Stimulated activated naive CD4-positive, alpha-beta T cell treated with Interleukin-2 at 50 U/mL for 16 hours (primary cell): ENCODE measurements at places on chromosomes 3 and 15.

GRCh38 chr3:138694287-138695007 is 85.9 kb downstream of the FAIM start:
- DNase-seq = no peak

- DNase-seq = no peak
Observed at GRCh38 chr3:58383476-58383875, 50.2 kb downstream of the PDHB start.

DNA sequence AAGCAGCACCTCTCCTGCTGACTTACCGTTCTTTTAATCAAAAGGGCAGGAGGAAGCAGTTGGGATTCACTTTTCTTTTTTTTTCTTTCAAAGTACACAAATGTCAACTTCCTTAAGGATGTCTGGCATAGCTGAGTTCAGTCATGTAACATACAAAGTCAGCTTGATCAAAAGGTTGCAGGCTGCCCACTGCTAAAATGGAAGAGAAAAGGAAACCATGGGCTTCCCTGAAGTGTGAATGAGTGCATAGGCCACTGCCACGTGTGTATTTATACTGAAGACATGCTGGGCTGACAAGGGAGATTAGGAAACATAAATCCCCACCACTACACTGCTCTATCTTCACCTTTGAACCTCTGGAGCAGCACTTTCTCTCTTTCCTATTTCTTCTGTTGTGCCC is 312.5 kb downstream of the TIGIT start:
- no peak for DNase-seq

DNA sequence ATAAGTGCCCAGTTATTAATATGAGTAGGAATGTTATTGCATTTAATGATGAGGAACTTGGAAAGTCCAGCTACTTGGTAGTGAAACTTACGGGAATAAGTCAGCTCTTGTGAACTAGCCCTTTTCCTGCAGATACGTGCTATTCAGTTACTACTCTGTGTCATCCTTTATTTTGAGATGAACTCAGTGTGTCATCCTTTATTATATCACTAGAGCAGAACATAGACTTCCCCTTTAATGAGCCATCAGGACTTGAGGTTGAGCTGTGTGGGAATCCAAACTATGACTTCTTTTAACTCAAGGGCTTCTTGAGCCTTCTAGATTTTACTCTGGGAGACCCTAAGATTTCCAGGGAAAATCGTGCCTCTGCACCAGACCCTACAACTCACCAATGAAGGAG is 3.6 kb downstream of the ACTC1 start:
- no peak for DNase-seq

DNA sequence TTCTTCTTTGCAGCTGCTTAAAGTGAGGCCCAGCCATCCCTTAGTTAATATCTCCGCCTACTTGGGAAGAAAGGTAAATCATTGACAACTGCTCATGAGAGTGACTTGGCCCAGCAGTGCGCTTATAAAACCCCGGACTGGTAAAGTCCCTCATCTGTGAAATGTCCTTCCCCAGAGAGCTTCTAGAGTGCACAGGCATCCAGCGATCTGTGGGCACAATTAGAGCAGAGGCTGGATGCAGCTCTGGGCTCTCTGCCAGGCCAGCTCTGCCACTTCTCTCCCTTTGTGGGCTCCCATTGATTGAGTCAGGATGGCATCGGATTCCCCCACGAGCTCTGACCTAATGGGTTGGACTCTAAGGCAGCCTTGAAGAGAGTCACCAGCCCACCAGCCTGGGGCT is 219.0 kb upstream of the LINGO1 start:
- DNase-seq = no peak

DNA sequence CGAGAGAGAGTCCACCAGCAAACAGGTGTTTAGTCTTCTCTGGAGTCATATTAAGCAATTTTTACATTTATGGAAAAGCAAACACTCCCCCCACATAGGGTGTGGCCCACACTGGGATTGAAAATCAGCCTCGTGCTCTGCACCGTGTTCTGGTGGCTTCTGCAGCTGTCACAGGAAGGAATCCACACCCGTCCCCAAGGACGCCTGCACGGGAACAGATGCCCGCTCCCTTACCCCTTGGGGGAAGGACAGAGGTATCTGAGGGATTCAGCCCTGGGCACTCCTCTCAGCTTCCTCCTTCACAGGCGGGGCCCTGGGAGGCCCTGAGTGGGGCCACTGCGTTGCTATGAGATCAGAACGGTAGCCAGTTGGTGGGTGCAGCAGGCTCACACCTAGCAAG is 27.8 kb downstream of the LIPC start:
- DNase-seq = no peak

GRCh38 chr3:189272500-189273119 is 100.8 kb downstream of the TPRG1 start:
- DNase-seq = no peak

DNA sequence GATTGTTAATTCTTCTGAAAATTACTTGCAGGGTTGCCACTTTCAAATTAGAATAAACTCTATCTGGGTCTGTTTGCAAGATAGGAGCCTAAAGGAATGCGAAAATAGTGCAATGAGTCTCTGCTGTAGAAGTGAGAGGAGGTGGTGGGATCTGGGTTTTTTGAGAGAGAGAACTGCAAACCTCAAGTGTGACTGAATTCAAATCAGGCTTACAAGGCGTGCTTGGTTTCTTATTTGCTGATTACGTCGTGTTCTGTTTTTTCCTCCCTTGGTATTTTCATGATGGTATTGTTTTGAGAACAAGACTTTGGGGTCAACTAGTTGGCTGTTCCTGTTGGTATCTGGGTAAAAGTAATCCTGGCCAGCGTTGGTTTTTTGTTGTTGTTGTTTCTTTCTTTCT is 490.9 kb upstream of the CFAP20DC start:
- no peak for DNase-seq

- DNase-seq = no peak
Observed at GRCh38 chr15:38662033-38662802, 97.6 kb upstream of the RASGRP1 start.

DNA sequence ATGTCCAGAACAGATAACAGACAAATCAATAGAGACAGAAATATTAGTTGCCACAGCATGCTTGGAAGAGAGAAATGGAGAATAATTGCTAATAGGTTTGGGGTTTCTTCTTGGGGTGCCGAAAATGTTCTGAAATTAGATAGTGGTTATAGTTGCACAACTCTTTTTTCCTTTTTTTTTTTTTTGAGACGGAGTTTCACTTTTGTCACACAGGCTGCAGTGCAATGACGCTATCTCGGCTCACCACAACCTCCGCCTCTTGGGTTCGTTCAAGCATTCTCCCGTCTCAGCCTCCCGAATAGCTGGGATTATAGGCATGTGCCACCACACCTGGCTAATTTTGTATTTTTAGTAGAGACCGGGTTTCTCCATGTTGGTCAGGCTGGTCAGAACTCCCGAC is 163.3 kb downstream of the PLCH1 start:
- DNase-seq = no peak

GRCh38 chr3:4474683-4475490 is 7.8 kb upstream of the SUMF1 start:
- peak; percentile 1 for DNase-seq

- DNase-seq = no peak
Observed at GRCh38 chr15:78035861-78036476, 41.5 kb downstream of the TBC1D2B start.

DNA sequence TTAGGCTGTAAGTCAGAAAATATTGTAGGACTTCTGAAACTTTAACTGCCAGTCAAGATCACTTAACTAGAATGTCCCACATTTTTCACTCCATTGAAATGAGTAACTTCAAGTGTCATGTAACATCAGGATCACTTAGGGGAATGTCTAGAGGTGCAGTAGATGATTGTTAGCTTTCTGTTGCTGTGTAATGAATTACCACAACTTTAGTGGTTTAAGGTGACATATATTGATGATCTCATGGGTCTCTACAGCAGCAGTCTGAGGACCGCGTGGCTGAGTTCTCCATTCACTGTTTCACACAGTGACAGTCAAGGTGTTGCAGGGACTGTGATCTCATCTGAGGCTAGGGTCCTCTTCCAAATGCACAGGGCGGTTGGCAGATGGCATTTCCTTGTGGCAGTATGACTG is 82.7 kb downstream of the SLC25A26 start:
- DNase-seq = peak; percentile 50

DNA sequence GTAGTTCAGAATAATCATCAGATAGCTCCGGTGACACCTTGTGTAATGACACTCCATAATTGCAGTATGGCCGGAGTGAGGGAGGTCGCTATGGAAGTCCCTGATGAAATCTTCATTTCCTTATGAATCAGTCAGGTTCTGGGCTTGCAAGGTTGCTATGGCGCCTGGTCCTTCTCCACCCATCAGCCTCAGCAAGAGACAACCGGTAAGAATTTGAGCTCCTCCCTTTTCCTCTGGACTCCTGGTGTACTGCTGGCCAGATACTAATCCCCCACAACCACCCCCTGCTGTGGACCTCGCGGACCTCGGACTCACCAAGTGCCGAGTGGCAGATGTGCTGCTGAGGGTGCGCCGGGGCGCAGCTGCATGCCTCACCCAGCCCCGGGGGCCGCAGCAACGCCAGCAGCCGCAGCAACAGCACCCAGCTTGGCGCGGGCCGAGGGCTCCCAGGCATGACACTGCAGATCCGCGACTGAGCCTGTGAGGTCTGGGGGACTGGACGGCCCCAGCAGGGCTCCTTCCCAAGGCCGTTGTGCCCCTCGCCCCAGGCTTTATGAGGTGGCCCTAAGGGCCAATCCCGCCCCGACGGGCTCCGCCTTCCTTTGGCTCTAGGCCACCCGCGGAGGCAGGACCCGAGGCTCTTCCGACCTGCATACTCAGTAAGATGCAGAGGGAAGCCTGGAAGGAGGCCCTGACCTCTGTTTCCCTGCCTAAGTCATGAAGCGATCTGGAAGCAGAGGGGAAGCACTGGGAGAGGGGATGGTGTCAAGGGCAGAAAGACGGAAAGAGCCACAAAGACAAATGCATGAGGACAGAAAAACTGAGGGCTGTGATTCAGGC is at the start of gene TIMP4:
TSS of gene TIMP4 (minus strand) at position 526 of the 840 bp plus-strand sequence. CDS start at position 454, 72 bp downstream.
- no peak for DNase-seq

- DNase-seq = no peak
Observed at GRCh38 chr15:58179206-58179605, 41.0 kb downstream of the AQP9 start.

DNA sequence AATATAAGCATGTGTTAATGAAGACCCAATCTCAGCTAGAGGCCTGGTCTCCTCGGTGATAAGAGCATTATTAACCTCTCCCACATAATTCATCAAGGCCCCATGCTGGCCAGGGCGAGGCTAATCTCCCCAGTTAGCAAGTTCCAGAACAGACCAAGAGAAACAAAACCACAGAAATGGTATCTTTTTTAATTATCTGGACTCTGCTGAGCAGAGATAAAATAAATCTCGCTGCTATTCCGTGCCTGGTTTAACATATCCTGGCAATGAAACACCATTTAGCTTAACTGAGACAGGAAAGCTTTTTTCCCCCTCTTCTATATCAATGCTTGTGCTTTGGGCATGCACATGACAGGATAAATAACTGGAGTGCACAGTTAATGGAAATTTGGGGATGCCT is 72.5 kb upstream of the ARHGEF3 start:
- DNase-seq = no peak

GRCh38 chr15:70954171-70954570 is 61.5 kb downstream of the LRRC49 start:
- DNase-seq = no peak

- DNase-seq = no peak
Observed at GRCh38 chr15:74829486-74829885, 3.1 kb downstream of the CPLX3 start.

DNA sequence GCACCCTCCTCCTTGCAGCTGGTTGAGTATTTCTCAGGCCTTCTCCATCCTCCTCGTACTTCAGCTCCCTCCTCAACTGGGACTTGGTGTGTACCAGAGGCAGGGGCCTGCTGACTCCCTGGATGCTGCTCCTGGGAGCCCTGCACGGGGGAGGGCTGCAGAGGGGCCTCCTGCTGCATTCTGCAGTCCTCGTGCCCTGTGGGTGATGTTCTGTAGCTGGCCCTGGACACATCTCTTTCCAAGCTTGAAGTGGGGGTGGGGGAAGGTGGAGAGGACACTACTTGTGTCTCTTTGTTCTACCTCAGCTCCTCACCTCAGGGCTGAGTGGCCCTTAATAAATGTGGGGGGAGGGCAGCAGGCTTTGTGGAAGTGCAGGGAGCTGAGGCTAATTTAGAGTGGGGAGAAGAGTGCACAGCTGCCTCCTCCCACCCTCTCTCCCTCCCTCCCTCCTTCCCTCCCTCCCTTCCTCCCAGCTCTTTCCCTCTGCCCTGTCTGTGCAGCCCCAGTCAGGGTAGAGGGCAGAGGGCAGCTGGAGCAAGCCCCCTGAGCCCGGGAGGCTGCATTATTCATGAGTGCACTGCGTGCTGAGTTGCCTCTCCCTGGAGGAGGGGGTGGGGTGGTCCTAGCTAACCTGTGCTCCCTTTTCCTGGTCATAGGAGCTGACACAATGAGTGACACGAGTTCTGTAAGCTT is 3.7 kb upstream of the GRM2 start:
- DNase-seq = no peak

DNA sequence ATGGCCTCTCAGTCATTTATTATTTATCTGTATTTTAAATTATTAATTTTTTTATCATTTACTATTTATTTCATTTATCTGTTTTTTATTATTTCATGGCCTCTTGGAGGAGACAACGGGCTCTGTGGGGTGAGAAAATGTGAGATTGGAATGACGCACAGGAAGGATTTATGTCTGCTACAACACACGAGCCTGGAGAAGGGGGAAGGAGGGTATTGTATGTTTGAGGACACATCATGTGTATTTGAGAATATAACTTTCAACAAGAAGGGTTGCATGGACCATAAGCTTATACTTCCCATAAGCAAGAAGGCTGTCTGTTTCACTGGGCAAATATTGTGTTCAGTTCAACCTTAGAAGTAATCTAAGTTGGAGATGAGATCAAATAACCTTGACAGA is 31.7 kb downstream of the LSM3 start:
- DNase-seq = no peak

GRCh38 chr15:77630956-77631744 is 1.6 kb downstream of the LINGO1 start:
- no peak for DNase-seq

- DNase-seq = no peak
Observed at GRCh38 chr15:48178648-48178931, 495 bp upstream of the MYEF2 start.

DNA sequence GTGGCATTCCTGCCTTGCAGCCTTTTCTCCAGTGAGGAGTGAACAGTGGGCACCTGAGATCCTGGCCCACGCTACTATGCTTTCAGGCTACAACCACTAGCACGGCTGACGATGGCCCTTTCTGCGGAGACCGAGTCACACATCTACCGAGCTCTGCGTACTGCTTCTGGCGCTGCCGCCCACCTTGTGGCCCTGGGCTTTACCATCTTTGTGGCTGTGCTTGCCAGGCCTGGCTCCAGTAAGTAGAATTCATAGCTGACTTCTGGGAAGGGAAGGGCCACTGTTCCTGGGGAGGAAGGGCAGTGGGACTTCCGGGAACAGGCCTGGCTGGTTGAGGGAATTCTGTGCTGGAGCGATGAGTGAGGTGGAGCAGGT is 648 bp downstream of the CYB561D2 start:
- no peak for DNase-seq

- no peak for DNase-seq
Observed at GRCh38 chr15:91530956-91531582, 322.4 kb upstream of the SLCO3A1 start.
